Pons (tissue), 1 donor: ENCODE measurements at places on chromosomes 2 and 18.

DNA sequence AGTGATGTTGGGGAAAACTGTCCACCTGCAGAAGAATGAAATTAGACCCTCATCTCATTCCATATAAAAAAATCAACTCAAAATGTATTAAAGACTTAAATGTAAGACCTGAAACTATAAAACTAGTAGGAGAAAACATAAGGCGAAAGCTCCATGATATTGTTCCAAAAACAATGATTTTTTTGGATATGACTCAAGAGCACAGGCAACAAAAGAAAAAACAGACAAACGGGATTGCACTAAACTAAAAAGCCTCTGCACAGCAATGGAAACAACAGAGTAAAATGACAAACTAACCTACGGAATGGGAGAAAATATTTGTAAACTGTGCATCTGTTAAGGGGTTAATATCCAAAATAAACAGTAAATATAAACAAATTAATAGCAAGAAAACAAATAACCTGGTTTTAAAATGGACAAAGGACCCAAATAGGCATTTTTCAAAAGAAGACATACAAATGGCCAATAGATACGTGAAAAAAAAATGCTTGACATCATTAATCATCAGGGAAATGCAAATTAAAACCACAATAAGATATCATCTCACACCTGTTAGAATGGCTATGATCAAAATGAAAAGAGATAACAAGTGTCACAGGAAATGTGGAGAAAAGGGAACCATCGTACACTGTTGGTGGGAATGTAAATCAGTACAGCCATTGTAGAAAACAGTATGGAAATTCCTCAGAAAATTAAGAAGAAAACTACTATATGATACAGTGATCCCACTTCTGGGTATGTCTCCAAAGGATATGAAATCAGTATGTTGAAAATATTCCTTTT, 26.6 kb downstream of the LRRFIP1 start:
- no peak for DNase-seq

DNA sequence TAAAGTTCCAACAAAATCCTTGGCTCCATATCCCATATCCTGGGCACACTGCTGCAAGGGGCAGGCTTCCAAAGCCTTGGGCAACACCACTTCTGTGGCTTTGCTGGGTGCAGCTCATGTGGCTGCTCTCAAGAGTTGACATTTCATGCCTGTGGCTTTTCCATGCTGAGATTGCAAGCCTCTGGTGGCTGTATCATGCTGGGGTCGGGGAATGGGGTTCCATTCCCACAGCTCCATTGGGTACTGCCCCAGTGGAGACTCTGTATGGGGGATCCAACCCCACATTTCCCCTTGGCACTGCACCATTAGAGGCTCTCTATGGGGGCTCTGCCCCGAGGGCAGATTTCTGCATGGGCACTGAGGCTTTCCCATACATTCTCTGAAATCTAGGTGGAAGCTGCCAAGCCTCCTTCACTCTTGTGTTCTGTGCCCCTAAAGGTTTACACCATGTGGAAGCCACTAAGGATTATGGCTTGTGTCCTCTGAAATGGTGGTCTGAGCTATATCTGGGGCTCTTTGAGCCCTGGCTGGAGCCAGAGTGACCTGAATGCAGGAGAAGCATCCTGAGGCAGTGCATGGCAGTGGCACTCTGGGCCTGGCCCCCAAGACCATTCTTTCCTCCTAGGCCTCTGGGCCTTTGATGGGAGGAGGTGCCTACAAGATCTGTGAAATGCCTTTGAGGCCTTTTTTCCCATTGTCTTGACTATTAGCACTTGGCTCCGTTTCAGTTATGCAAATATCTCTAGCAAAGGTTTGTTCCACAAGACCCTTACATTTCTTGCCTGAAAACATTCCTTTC, 107.9 kb downstream of the PTGR3 start:
- DNase-seq: no peak

GRCh38 chr18:73848656-73849055, 299.0 kb downstream of the FBXO15 start:
- DNase-seq: no peak

DNA sequence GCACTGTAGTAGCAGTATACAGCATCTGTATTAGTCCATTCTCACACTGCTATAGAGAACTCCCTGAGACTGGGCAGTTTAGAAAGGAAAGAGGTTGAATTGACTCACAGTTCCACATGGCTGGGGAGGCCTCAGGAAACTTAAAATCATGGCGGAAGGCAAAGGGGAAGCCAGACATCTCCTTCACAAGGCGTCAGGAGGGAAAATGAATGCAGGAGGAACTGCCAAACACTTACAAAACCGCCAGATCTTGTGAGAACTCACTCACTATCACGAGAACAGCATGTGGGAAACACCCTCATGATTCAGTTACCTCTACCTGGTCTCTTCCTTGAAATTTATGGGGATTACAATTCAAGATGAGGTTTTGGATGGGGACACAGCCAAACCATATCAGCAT, 25.4 kb downstream of the MAP4K4 start:
- DNase-seq: no peak

DNA sequence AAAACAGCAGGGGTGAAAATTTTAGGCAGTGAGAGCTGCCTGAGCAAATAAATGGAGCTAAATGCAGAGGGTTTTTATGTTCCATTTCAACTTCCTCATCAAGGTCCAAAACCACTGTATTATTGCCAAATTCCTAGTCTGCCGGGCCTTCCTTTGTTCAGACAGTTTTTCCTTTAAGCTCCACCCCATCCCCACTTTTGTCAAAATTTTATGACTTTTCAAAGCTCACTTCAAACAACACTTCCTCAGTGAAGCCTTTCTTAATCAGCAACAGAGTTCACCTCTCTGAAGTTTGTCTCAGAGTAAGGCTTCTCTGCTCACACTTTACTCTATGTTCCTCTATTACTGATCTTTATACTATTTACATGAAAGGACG, 81.3 kb downstream of the CERKL start:
- no peak for DNase-seq
